ENCODE measurements at places on chromosomes 1 and 21.
A peak's percentile ranks its signal among the peaks of the same experiment; 100 is the strongest.

GRCh38 chr1:214550857-214551435, 456 bp downstream of the PTPN14 start:
- DNase-seq: peak; percentile 87

DNA sequence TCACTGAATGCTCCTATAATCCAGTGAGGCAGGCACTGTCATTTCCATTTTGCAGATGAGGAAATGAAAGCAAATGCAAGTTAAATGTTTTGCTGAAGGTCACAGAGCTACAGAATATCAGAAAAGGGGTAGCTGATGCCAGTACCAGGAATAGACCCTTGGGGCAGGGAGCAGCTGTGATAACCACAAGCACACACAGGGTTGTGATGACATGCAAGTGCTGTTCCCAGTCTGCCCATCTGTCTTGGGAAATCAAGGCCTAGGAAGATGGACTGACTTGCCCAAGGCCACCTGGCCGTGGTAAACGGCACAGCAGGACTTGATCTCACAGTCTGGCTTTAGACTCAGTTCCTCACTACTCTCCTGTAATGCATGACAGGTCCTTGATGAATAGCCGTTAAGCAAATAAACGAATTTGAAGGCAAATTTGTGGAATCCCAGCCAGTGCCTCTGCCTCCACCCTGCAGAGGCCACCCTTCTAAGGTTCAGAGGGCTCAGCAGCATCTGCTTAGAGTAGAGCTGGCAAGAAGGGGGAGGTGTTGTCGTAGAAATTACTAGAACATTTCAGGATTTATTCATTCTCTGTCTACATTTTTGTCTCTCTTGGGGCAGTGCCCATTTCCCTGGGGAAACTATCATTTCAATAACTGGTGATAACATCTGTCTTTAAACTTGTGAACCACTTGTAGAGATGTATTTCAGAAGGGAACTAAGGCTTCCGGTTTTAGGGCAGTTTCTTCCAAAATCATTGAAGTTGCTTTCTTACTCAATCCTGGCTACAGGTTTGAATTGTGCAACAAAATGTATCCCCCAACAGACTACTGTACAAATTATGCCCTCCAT, 53.2 kb upstream of the MRPS6 start:
- DNase-seq: no peak

DNA sequence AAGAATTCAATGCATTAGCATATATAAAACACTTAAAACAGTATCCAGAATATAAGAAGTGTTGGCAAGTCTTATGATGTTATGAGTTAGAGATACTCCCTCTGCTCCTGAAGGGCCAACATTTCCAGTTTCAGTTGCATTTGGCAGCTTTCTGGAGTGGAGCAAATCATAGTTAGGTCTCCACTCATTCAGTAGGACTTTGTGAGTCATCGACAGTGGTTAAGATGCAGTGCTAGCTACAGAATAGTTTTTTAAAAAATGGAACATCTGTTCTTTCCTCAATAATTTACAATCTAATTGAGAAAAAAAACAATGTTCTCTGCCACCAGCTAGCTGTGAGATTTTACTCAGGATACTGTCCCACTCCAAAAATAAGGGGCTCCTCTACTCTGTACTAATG, 389.1 kb downstream of the HLX start:
- no peak for DNase-seq

DNA sequence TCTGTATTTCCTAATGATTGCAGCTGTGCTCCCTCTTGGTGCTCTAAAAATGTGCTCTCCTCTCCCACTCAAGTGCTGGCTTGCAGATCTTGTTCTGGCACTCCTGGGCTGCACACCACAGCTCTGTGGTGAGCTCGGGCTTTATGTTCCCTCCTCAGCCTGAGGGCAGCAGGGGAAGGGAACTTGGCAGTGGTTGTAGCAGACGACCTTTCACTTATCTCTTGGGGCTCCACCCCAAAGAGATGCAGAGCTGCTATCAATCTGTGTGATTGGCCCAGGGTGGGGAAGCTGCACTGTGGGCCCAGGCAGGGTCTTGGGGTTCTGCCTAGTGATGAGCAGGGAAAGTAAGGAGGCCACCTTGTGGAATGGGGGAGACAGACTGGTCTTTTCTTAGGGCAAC, 143.5 kb upstream of the GORAB start:
- no peak for DNase-seq
